ENCODE measurements at places on chromosomes 7 and 10.
A peak's percentile ranks its signal among the peaks of the same experiment; 100 is the strongest.

DNA sequence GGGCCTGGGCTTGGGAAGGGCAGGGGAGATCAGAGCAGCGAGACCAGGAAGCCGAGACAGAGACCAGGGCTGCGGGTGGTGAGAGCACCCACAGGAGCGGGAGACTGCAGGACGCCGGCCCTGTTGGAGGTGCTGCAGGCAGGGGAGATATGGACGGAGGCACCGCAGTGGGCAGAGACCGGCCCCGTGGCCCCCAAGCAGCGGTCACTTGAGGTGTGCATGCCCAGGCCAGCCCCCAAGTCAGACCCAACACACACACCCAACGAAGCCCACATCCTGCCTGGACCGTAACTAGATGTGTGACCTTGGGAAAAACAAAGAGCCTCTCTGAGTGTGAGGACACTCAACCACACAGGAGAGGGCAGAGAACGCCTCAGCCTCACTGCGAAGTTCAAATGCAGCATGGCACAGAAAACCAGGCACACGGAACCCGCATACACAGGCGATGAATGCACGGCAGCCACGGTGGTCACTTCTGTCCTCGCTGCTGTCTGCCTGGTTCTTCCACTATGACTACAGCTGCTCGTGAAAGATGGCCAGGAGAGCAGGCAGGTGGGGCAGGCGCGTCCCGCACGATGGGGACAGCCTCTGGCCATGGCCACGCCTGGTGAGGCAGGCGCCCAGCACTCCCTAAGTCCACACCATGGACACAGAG, 214.7 kb downstream of the MAD1L1 start:
- DNase-seq = no peak

GRCh38 chr10:111725050-111725449, 458.5 kb downstream of the GPAM start:
- no peak for DNase-seq

GRCh38 chr10:1287971-1288401, 231.8 kb downstream of the WDR37 start:
- DNase-seq = no peak

DNA sequence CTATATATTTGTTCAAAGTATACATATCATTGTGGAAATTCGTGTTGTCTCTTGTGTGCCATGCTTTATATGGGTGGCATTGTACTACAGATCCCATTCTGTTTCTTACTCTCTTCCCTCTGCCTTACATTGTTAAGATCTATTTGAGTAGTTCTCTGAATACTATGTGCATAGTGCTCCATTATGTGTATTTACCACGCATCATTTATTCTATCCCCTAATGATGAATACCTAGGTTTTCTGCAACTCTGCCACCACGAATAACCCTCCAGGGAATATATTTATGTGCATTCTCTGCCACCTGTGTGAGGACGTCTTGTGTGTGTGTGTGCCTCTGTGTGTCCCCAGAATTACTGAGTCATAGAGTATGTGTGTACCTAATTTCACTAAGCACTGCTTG, 431.2 kb upstream of the C7orf33 start:
- no peak for DNase-seq

- no peak for DNase-seq
Measured at GRCh38 chr7:84139986-84140729, 54.4 kb downstream of the SEMA3A start.

DNA sequence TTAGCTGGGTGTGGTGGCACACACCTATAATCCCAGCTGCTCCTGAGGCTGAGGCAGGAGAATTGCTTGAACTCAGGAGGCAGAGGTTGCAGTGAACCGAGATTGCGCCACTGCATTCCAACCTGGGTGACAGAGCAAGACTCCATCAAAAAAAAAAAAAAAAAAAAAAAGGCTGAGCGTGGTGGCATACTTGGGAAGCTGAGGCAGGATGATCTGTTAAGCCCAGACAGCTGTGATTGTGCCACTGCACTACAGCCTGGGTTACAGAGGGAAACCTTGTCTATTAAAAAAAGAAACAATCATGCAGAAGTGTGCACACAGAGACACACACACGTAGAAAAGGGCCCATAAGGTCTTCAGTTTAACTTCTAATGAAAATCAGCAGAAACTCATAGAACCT, 150.6 kb downstream of the TPST1 start:
- no peak for DNase-seq

GRCh38 chr7:114574384-114574783, 159.8 kb downstream of the FOXP2 start:
- DNase-seq = no peak

DNA sequence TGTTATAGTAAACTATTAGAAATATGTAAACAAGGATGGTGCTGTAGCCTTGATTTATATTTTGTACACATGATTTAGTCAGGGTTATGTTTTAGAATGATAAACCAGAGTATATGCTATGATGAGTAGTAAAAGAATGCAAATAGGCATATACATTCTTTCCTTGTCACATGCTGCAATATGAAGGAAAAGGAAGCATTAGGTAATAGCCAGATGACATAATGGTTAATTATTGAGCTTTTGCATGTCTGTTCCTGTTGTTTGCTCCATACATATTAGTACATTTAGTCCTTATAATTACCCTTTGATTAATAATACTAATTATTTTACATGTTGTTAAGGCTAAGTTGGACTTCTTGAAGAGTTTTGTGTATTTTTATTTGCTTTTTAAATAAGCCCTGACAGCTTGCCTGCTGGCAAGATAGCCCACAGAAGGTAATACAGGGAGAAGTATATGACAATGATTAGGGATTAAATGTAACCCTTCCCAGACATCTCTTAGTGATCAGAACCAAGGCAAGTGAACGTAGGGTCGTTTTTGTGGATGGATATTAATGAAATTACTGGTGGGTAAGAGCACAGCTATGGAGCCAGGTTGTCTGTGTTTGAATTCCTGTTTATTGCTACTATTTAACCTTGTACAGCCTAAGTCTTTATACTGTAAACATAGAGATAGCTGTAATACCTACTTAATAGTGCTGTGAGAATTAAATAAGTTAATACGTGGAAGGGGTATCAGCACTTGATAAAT, 68.4 kb downstream of the PHTF2 start:
- DNase-seq = peak; percentile 28

GRCh38 chr10:30431435-30431911, 2.5 kb upstream of the MAP3K8 start:
- peak; percentile 16 for DNase-seq

DNA sequence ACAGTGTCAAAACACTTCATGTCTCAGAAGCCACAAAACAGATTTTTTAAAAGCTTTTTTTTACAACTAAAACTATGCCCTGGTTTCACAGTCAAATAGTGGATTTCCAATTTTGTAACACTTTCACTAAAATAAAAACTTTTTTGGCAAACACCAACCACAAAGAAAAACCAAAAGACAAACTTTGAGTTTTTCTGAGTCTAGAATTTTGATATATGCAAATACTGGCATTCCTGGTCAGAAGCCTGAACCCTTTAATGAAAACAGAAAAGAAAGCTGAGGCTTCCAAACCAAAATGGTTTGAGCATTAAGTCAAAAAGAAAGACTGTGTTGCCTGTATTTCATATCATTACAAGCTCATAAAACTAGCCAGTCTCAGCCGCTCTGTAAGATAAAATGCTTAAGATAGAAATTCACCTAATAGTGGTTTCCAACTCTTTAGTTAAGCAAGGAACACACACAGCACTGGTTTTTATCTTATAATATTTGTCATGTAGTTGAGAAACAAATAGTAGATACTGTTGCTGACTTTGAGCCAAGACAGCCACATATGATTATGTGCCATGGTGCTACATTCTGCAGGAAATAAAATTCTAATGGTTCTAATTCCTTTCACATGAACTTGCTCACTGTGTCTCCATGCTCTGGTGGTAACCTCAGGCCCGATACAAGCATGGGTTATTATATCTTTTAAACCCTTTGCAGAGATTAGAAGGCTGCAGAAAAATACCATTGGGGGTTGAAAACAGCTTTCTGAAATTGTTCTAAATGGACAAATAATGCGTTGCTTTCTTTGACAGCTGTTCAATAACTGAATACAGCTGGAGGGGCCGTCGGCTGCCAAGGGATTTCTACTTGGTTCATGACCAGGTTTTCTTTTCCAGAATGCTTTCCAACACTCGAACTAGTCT, 49.4 kb downstream of the FAM171A1 start:
- no peak for DNase-seq

DNA sequence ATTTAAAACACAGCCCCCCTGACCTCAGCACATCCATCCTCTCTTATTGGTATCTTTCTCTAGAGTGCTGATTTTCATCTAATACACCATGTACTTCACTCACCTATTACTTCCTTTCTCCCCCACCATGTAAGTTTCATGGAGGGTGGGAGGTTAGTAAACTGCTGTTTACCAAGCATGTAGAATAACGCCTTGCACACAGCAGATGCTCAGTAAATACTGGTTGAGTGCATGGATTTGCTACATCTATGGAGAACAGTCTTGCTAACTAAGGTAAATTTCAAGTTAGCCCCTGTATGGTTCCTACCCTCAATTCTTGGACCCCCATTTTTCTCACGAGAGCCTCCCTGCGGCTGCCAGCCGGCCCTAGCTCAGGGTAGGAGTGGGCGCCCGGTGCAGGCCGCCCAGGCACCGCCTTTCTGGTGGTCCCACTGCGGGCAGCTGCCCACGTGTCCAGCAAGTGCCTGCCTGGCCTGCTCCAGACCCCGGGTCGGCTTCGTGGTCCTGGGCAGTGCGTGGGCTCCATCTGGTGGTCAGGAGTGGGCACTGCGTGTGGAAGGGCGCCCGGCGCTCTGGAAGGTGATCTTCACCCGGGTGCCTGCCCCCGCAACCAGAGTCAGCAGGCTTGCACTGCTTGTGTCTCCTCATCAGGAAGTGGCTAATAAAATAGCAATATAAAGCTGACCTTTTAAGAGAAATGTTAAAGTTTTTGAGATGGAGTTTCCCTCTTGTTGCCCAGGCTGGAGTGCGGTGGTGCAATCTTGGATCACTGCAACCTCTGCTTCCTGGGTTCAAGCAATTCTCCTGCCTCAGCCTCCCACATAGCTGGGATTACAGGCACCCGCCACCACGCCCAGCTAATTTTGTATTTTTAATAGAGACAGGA, 63.4 kb upstream of the DNAJB6 start:
- peak; percentile 72 for DNase-seq

GRCh38 chr10:124063750-124064603, 29.4 kb downstream of the CHST15 start:
- DNase-seq = peak; percentile 96

- no peak for DNase-seq
Measured at GRCh38 chr7:121938429-121938996, 65.6 kb downstream of the PTPRZ1 start.

GRCh38 chr7:2521952-2522591, 2.5 kb downstream of the LFNG start:
- no peak for DNase-seq

DNA sequence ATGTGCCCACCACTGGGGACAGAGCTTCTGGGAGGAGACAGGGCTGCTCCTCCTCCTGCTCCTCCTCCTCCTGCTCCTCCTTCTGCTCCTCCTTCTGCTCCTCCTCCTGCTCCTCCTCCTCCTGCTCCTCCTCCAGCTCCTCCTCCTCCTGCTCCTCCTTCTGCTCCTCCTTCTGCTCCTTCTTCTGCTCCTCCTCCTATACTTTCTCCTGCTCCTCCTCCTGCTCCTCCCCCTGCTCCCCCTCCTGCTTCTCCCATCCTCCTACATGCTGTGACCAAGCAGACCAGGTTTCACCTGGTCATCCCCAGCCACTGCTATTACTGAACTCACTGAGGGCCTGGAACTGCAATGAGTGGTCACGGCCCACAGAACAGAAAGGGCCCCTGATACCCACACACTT, 154.0 kb upstream of the PPP2R2D start:
- DNase-seq = no peak

DNA sequence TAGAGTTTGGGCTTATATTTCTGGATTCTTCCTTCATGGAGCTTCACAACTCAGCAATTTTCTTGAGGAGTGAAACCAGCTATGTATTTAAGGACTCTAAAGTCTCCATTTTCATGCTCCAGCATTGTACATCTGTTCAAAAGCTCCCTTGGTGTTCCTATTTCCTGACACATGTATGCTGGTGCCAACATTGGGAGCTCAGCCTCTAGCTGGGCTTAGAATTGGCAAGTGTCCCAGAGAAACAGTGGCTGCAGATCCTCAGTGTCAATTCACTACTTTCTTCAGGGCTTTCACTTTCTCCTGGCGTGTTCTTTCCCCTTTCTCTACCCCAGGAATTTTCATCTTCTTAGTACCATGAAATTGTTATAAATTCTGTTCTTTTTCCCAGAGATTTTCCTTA, 103.1 kb downstream of the ZNF467 start:
- no peak for DNase-seq

- DNase-seq = no peak
Measured at GRCh38 chr10:62244088-62244487, 24.6 kb downstream of the RTKN2 start.

GRCh38 chr10:70913191-70913892, 25.0 kb upstream of the PCBD1 start:
- no peak for DNase-seq

- DNase-seq = no peak
Measured at GRCh38 chr10:22315455-22316285, 518 bp upstream of the COMMD3 start.

DNA sequence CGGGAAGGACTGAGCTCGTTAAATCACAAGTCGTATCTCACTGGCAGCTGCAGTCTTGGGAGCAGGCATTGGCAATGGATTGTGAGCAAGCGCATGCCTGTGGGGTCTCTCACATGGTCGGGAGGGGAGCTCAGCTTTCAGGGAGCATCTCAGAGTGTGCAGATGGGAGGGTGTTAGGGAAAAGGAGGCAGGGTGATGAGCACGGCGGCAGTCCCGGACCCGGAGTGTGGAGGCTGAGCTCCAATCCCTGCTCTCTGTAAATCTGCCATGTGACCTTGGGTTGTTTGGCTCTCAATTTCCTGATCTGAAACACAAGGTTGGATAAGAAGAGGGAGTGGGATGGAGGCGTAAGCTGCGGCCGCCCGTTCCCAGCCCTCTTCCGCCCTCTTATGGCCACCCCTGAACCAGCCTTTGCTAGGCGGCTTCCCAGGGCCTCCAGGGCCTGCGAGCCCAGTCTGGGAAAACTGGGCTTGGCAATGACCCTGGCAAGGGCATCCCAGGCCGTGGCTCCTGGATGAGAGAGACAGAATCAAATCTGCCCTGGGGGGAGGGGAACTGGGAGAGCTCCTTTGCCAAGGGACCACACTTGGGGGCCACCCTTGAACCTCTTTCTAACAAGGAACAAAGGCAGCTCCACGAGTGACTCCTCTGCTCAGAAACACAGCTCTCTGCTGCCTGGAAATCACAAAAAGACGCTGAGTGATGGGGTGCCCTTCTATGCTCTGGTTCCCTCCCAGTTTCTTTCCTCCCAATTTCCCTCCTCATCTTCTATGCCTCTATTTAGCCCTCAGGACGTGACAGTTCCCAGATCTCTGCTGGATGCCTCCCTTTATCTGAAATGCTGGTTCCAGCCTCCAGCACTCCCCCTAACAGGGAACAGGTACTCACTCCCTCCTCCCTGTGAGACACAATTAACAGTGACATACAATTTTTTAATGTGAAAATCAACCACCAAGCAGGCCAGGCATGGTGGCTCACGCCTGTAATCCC, 41.7 kb upstream of the LOXL4 start:
- DNase-seq = peak; percentile 46

GRCh38 chr10:19828278-19829049, 12.2 kb downstream of the PLXDC2 start:
- DNase-seq = no peak

Data from kidney glomerular epithelial cell (primary cell).